ENCODE measurements at places on chromosomes 13 and 19.

DNA sequence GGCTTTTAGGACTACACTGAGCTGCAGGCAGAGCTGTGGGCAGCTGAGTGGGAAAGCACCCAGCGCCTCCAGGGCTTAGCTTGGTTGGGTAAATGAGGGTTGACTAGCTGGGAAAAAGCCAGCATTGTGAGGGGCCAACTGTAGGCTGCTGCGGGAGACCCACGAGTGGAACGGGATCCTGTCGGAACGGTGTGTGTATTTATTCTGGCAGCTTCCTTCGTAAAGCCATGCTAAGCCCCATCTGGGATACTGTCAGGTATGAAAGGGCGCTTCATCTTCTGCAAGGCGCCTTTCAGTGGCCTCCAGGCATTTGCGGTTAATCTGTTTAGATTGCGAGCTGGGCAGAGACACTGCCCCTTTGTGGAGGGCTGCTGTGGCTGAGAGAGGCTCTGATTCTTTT lies 39.5 kb upstream of the CNMD start:
- no peak for DNase-seq

DNA sequence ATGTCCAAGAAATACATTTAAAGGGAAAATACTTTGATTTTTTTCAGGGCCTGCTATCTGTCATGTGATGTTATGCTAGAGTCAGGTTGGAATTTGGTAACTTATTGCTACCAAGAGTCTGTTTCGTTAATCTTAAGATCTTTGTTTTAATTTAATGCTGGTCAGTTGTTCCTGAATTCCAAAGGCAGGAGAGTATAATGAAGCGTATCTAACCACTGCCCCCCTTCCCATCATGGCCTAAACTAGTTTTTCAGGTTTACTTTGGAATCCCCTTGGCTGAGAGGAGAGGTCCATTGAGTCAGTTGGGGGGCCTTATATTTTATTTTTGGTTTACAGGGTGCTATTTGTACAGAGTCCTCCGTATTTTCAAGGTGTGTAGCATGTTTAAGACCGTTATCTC lies 116.3 kb upstream of the SLC7A1 start:
- DNase-seq: no peak

GRCh38 chr19:15629003-15629880 lies 11.5 kb upstream of the CYP4F3 start:
- DNase-seq: peak; percentile 95

DNA sequence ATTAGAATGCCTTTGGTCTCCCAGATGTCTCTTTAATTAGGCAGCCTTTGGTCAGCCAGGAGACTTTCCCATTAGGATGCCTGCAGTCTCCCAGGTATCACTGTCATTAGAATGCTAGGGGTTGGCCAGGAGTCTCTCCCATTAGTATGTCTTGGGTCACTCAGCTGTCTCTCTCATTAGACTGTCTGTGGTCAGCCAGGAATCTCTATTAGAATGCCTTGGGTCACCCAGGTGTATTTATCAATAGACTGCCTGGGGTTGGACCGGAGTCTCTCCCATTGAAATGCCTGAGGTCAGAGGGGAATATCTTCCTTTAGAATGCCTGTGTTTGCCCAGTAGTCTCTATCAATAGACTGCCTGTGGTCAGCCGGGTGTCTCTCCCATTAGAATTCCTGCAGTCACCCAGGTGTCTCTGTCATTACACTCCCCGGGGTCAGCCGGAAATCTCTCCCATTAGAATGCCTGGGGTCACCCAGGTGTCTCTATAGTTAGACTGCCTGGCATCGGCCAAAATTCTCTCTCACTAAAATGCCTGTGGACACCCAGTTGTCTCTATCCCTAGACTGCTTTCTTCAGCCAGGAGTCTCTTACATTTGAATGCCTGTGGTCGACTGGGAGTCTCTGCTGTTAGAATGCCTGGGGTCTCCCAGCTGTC lies 1460.3 kb downstream of the UQCRFS1 start:
- DNase-seq: peak; percentile 26
